ENCODE measurements at places on chromosomes 6 and 20.

- no peak for DNase-seq
These were observed 75.9 kb downstream of the GNAS-AS1 start for GRCh38 chr20:58774667-58775263.

GRCh38 chr6:63391203-63391970, 71.6 kb upstream of the LGSN start:
- DNase-seq, result no peak

GRCh38 chr20:51396365-51396909, 146.1 kb downstream of the NFATC2 start:
- DNase-seq, result no peak

GRCh38 chr6:20952699-20953474, 418.6 kb downstream of the CDKAL1 start:
- no peak for DNase-seq

DNA sequence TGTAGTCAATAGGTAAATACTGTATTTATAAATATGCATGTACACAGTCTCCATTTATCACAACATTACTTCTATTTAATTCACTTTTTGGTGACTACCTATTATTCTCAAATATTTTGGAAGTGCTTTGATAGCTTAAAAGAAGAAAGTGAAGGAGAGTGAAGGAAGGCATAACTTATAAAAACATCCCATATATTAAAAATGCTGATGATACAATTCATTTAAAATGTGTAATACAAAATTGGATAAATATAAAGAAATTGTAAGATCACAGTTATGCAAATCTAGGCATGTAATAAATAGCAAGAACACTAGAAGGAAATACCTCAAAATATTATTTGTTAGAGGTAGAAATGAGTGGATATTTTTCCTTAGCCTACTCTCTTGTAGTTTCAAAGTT, 111.6 kb upstream of the ADTRP start:
- DNase-seq, result no peak

GRCh38 chr20:19512886-19513677, 245.0 kb upstream of the RIN2 start:
- DNase-seq, result no peak

DNA sequence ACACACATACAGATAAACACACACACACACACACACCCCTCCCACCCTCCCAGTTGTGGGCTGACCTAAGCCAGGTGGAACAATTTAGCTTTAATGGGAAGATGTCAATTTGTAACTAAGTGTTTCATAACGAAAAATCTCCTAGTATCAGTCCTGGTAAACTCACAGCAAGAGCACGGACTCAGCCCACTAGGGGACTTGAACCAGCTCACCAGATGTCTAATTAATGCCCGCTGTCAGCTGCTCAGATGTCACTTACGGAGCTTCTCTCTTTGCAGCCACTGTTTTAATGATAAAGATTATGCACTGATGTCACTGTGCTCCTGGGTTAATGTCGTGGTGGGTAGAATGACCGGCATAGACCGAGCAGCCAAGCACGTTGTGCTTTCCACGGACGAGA, 116.6 kb upstream of the INSM1 start:
- DNase-seq, result no peak

DNA sequence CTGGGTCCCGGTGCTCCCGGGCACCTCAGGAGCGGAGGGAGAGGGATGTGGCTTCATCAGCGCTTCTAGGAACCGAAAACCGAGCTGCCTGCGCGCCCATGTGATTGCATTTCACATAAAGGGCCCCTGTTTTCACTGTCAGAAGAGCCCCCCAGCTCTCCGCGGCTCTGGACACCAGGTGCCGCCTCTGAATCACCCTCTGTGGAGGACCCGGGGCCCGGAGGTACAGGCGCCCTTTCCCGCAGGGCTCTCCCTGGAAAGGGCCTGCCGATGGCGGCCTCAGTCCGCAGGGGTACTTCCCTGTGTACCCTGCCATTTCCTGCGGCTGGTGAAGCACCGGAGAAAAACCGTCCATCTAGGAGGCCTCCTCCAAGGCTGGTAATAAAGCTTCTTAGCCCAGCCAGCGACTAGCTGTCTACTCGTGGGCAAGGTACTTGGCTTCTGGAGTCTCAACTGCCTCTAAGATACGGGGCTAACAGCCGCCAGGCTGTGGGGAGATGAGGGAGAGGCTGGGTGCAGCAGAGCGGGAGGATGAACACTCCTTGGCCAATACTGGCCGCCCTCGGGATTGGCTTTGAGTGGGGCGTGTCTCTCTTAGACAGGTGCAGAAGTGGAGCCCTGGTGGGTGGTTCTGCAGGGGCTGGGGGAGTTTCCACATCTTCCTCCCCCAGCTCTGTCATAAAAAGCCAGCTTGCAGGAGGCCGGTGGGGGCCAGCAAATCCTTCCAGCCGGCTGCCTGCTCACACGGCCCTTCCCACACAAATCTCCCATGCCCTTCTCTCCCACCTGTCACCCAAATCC, 1.6 kb downstream of the PPP1R16B start:
- DNase-seq, result no peak

- no peak for DNase-seq
These were observed 32.6 kb downstream of the TFAP2A start for GRCh38 chr6:10382322-10382721.

- no peak for DNase-seq
These were observed 24.6 kb downstream of the MOCS1 start for GRCh38 chr6:39909701-39910100.

DNA sequence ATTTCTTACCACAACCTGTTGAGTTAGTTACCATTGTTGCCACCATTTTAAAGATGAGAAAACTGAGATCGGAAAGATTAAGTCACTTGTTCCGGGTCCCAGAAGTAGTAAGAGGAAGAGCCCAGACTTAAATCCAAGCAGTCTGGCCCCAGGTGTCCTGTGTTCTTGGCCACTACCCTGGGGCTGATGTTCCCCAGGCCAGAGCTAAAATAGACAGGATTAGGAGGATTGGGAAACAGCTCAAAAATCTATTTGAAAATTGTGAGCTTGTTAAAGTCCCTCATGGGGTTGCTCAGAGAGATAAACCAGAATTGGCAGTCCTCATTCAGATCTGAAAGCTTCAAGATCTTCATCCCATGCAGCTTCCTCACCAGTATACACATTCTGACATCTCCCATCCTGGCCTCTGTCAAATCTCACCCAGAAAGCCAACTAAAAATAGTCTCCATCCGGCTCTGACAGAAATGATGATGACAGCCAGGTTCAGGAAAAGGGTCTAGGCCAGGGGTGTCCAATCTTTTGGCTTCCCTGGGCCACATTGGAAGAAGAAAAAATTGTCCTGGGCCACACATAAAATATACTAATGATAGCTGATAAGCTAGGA, 62.0 kb downstream of the GFOD1 start:
- DNase-seq, result no peak

GRCh38 chr6:27838945-27839625, 73.1 kb downstream of the OR2B2 start:
- DNase-seq, result no peak

- peak; percentile 23 for DNase-seq
These were observed 999 bp upstream of the PIM1 start for GRCh38 chr6:37168811-37169495.

- peak; percentile 95 for DNase-seq
These were observed 435 bp downstream of the DLK2 start for GRCh38 chr6:43454696-43455530.

DNA sequence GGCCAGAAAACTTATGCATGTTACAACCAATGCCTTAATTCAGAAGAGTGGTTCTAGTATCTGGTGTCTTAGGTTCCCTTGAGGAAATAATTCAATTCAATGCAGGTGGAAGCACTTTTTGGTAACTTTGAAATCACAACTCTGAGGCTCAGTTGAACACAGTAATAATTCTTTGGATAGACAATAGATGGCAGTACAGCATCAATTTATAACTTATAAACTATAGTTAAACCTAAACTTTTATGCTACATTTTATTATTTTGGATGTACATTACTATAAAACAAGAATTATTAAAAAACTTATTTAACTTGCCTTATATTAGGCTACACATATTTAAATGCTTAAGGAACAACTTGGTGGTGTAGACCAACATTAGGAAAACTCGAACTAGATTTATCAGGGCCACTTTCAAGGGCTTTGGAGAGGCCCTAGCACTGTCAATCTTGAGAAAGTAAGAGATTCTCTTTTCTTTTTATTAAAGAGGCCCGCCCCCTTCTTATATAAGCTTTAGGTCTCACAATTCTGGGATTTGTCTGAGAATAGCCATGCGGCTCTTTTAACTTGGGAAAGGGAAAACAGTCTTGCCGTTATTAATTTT, 85.9 kb downstream of the CRYBG1 start:
- peak; percentile 18 for DNase-seq

DNA sequence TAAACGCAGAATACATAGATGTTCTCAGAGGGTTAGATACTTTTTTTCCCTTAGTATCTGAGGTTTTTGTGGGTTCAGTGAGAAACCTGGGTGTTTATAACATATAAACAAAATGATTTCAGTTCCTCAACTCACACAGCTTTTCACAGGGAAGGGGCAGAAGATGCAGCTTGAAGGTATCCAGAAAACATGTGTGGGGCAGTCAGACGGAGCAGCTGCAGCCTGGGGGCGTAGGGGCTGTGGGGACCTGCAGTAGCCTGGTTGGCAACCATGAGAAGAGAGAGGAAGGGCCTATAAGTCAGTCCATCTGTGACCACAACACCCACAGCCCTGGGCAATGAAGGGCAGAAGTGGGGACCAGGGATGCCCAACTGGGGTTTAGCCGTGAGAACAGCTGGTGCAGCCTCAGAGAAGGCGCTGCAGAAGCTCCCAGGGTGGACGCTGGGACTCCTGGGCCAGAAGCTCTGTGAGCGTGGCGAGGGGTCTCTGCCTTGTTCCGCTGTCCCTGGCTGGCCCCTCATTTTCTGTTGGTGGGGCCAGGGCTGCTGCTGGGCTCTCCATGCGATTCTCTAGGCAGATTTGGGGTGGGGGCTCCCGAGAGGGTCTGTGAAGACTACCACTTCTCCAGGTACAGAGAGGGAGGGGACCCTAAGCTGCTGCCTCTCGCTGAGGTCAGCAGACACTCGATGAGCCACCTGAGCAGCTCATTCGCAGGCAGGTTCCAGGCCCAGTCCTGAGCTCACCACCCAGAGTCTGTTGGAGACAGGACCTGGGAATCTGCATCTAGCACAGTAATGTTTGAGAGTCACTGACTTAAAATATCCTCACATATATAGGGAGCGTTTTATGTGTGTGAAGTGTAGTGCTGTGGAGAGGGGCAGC, 181.2 kb downstream of the ZDHHC14 start:
- DNase-seq, result no peak
